ENCODE measurements at places on chromosomes 7 and 10.

DNA sequence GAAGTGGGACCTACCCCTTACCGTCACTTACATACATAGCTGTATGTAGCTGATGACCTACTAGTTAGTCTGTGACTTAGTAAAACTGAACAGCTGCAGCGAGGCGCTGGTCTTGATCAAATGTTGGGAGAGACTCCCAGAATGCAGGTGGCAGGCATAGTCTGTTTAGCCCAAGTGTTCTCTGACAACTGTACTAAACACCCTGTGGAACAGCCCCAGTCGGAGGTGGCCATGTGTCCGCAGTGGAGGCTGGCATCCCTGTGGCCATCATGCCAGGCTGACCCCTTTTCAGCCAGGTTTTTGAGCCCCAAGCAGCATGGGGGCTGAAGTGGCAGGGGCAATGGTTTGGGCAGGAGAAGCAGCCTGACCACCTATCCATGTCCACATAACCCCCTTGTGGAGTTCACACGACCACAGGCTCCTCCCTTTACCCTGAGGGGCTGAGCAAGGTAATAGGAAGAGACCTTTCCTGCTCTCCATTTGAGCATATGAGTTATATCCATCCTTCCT is 7.2 kb downstream of the ADCY1 start:
- DNase-seq = no peak

DNA sequence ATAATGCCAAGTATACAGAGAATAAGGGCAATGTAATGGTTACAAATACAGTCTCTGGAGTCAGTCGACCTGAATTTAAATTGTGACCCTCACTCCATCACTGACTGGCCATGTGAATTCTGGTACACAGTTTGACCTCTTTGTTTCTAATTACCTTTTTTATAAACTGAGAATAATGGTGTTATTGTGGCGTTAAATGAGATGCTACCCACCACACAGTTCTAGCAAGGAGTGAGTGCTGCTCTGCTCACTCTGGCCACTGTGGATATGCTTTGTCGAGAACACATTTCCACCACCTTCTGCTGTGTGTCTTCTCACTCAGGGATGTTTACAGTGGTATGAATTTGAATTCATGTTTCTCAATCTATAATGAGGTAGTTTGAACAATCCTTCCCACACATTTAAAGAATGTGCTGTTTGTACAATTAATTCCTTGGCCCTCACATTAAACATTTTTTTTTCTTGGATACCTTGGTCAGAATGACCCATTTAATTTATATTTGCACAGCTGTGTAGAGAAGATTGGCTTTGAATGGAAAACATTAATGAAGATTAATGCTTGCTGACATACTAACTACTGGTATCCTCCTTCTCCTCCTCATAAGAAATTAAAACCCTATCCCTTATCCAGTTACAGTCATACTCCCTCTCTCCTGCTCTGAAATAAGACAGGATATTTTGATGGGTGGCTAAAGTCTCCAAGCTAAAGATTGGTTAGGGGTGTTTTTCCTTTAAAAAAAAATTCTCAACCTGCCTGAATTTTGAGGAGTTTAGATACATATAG is 42.4 kb downstream of the PLCE1 start:
- DNase-seq = no peak

GRCh38 chr7:90771281-90771680 is 175.2 kb downstream of the CDK14 start:
- no peak for DNase-seq

DNA sequence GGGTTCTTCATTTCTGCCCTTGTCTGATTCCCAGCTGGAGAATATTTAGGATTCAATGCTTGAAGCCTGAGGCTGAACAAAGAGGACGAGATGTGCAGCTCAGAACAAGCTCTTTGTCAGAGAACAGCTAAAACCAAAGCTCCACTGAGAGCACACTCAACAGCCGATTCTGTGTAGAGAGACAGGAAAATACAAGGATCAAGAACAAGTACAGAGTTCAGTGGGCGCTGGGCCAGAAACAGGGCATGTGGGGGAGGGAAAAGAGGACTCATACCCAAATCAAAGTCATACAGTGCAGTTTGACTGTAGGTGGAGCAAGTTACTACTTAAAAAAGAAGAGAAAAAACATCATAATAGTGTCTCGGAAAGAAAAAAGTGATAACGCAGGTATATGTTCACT is at the start of gene AGMO:
AGMO (minus strand) TSS at position 181 of the 400 bp plus-strand sequence.
- DNase-seq = no peak

DNA sequence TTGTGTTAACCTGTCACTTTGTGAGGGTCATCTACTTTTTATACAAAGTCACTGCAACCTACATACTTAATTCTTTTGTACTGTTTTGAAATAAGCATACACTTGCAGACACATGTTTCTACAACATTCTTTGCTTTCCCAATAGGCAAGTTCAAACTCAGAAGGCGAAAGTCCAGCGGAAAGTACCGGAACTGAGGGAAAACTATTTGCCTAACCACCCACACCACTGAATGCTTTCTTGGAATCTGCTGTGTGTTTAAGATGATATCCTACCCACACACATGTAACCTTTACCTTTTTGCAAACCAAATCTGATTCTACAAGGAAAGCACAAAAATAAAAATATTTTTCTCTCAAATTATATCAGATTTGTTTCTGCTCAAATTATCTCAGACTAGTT is 139.4 kb upstream of the AGR3 start:
- no peak for DNase-seq

DNA sequence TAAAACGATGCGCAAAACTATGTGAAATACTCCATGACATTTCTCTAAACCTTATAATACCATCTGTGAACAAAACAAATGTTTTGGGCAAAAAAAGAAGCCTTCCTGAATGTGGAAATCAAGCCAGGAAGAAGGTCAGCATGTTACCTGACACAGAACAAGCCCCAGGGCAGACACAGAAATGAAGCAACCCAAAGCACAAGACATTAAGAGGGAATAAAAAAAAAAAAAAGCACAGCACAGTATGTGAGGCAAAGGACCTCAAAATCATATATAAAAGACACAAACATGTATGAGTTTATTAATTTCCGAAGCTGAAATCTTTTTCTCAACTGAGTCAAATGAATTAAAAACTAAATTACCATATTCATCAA is 161.8 kb downstream of the SKIDA1 start:
- no peak for DNase-seq

DNA sequence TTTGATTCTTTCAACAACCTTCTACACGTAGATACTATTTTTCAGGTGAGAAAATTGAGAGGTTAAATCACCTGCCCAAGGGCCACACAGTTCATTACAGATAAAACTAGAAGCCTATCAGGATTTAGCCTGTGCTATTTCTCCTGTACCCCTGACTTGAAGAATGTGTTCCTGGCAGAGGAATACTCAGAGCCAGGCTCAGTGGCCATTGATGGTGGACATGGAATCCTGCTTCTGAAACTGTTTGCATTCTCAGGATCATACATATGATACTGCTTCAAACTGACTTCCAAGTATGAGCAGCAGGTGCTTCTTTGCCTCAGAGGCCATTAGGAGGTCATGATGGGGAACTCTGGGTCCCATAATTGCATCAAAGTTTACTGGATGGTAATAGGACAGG is 348.6 kb downstream of the ADRA2A start:
- DNase-seq = no peak

DNA sequence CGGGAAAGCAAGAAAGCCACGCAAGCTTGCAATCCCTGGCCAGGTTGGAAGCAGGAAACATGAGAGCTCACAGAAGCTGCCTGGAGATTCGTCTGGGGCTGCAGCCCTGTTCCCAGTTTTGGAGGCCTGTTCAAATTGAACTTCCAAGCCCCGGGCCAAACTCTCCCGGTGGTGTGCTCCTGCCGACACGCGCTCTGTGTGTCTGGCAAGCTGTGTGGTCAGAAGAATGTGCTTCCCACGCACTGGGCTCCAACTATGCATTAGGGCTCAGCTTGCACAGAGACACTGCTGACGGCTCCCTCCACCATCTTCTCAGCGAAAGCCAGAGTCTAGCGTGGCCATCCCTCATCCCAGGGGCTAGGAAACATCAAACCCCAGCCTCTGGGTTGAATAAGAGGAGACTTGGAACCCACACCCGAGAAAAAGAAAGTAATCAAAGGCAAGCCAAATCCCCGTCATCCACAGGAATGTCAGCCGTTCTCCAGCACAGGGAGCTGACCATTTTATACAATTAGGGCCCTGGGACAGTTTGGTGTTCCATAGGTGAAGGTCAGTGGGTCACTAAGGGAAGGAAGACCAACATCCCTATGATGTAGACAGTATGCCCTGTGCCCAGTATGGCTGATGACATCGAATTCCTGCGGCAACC is 107.2 kb downstream of the FGFR2 start:
- no peak for DNase-seq

GRCh38 chr7:29971566-29972314 is 17.9 kb downstream of the SCRN1 start:
- DNase-seq = no peak

DNA sequence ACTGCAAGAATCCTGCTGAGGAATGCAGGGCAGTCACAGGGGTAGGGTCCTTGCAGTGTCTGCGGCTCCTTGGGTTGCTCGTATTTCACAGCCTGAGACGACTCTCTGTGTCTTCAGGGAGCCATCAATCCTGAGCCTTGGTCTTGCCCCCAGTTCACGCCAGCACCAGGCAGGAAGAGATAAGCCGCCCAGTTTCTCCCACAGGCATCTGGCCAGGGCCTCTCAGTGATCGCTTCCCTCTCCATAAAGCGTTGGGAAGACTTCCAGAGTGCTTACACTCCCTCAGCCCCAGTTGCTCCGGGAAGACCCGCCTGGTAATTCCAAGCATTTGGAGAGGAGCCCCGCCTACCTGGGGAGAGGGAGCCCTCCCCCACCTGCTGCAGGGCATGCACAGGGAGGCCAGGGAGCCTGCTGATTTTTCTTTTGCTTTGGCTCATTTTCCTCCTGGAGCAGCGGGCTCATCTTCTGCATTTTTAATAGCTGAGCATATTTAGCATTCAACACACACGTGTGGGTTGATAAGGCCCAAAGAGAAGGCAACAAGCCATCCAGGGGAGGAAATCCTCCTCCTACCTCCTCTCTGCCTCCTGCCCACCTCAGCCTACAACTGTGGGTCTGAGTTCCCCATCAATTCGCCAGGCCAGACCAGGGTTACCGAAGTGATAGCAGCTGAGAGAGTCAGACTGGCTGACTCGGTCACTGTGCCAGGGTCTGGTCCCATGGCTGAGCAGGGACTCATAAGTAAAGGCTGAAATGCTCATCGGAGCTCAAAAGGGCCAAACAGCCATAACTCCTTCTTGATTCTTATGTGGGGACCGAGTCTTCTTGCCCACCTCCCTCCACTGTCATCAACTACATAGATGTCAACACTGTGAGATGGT is 74.4 kb upstream of the EFCAB10 start:
- DNase-seq = no peak

DNA sequence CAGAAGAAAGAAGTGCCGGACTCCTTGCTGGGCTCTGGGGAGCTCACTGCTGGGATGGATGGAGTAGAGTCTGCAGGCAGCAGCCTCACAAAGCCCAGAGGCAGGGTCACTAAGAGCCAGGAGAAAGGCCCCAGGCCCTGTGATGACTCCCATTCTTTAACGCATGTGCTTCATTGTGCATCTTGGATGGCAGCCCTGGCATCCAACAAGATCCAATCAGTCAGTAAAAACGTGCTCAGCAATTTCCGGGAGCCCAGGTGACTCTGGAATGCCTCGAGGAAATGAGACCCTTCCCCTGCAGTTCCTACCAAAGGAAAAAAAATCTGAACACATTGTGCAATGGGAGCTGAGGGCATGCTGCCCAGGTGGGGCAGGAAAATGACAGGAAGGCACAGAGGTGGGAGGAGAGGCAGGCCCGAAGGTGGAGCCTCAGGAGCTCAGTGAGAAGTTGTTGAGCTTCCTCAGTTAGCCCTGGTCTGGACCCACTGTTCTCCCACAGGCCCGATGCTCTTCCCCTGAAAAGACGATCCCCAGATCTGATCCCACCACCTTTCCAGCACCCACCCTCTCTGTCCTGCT is 60.7 kb upstream of the TMEM72 start:
- DNase-seq = no peak

- no peak for DNase-seq
These were observed 217.7 kb downstream of the PRKG1 start for GRCh38 chr10:51291961-51292360.

DNA sequence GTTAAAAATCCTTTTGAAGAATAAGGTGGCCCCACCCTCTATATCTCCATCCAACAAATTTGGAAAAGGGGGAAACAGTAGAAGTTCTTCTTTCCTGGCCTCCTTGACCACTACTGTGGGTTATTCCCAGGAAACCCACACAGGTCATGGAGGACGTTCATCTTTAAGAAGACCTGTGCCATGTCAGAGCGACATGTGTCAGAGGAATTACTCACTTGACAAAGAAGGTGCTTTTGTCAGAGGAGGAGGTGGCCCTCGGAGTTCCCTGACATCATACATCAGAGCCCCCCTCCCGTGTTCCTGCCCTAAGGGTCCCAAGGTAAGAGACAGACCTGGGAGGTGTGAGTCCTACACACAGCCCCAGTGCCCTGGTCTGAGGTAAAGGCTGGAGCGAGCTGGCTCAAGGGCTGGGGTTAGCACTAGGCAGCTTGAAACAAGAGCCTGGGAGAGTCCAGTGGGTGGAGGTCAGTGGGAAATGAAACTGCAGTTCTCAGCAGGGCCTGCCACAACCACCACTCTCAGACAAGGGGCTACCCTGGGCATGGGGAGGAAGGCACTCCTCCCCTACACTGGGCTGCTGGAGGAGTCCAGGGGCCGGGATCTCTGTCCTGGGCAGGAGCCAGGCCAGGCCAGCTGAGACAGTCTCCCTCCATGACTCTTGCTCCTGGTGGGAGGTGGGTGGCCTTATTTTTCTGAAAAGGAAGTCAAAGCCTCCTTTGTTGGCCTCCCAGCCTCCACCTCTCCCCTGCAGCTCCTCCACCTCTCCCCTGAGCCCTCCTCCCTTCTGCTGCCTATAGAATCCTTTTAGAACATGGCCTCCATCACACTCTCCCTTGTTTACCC is 21.8 kb upstream of the ZMIZ1 start:
- DNase-seq = no peak

GRCh38 chr10:81995254-81995653 is 120.3 kb downstream of the NRG3 start:
- DNase-seq = no peak

DNA sequence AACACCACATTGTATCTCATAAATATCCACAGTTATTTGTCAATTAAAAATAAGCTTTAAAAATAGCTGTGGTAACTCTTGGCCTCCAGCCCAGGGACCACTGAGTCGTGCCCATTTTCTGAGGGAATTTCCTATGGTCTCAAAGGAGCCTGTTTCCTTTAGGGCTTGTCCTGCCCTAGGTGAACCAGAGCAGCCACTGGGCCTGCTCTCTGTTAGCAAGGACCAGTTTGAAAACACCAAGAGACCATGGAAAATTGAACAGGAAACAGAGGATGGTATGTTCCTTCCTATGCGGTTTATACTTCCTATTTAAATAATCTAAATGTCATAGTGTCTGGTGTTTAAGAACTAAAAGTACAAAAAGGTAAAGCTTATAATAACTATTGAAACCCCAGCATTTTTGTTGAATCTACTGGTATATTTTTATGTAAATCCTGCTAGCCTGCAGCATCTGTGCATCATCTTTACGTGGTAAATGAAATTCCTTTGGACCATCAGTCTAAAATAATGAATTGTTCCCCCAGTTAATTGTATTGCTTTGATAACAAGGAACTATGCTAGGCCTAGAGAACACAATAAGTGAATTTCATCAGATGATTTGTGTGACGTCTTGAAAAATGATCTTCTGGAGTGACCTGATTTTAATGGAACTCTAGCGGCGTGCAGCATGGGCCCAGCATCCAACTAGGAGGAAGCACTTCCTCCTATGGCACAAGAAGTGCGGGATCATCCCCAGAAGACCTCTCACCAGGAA is 333.7 kb downstream of the GFRA1 start:
- DNase-seq = no peak

GRCh38 chr7:48251766-48252165 is 80.5 kb downstream of the ABCA13 start:
- no peak for DNase-seq

- no peak for DNase-seq
These were observed 1.8 kb upstream of the HOXA10 start for GRCh38 chr7:27175626-27176523.
